ENCODE measurements at places on chromosomes 7 and 10.

- DNase-seq, result no peak
Observed at GRCh38 chr10:42827201-42827600, 44.6 kb downstream of the BMS1 start.

DNA sequence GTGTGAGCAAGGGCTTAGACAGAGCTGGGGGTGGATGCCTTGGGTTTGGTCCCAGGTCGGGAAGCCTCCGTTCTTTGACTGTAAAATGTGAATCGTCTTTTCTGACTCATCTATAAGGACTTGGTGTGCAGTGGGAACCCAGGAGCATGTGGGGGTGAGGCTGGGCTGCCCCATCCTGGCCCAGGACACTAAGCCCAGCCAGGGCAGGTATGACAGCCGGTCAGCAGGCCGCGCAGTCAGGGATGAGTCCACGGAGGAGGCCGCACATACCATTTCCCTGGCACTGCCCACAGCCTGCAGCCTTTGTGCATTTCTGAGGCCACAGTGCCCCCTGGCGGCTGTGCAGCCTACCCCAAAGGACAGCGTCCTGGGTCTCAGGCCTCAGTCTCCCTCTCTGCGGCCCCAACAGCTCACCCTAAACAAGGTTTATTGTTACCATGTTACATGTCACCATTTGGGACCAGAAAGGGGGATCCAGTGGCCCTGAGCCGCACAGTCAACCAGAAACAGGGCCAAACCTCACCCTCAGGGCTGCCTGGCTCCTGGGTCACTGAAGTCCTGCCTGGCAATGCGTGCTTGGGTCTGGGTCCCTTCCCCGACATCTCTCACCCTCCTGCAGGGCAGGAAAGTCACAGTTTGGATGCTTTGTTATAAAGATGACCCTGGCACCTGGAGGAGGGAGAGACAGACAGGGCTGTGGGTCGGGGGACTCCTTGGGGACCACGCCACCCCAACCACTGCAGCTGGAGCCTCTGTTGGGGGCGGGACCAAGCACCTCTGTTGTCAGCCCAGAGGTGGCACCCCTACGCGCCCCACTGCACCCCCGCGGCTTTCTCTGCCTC is 14.4 kb upstream of the SH2B2 start:
- DNase-seq, result peak; percentile 57

DNA sequence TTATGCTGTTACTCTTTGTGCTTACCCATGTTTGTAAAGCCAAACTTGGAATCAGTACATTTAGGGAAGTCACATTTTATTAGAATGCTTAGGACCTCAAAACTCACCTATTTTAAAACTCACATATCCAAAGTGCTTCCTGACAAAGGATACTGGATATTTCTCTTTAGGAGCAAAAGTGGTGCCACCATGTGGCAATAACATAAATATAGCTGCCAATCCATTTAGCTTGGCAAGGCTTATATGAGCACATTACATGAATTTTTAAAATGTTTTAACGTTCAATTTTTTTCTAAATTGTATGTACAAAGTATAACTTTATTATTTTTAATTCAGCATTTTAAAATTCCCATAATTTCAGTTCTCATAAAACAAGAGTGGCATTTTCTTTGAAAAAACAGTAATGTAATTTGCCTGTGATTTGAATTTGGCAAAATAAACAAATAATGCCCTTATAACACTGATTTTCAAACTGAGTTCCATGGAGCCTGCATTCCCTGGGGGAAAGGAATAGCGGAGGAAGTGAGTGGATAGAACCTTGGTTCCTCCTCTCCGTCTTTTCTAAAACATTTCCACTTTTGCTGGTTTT is 75.4 kb downstream of the HDAC9 start:
- DNase-seq, result peak; percentile 12

DNA sequence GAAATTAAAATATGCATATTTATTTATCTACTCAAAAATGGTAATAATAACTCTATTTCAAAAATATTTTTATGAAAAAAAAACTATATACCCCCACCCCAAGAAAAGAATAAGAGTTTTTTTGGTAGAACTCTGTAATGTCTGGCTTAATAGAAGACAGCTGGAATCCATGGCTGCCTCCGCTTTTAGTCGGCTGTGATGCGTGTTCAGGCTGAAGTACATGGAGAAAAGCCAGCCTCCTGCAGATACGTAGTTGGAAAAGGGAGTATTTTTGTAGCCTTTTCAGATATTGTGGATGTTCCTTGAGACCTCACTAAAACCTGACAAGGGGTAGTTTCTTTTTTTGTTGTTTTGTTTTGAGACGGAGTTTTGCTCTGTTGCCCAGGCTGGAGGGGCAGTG is 10.0 kb downstream of the FOXK1 start:
- no peak for DNase-seq

GRCh38 chr7:74722153-74722552 is 51.7 kb upstream of the NCF1 start:
- no peak for DNase-seq

- no peak for DNase-seq
Observed at GRCh38 chr10:47206449-47207280, 93.3 kb upstream of the GDF10 start.

DNA sequence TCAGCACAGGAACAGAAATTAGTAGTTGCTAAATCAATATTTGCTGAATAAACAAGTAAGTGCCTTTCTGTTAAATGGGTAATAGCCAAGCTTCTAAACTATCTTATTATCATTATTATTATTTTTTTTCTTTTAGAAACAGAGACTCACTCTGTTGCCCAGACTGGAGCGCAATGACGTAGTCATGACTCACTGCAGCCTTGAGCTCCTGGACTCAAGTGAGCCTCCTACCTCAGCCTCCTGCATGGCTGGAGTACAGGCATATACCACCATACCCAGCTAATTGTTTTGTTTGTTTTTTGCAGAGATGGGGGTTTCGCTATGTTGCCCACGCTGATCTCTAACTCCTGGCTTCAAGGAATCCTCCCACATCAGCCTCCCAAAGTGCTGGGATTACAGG is 12.3 kb upstream of the ELN start:
- DNase-seq, result no peak

DNA sequence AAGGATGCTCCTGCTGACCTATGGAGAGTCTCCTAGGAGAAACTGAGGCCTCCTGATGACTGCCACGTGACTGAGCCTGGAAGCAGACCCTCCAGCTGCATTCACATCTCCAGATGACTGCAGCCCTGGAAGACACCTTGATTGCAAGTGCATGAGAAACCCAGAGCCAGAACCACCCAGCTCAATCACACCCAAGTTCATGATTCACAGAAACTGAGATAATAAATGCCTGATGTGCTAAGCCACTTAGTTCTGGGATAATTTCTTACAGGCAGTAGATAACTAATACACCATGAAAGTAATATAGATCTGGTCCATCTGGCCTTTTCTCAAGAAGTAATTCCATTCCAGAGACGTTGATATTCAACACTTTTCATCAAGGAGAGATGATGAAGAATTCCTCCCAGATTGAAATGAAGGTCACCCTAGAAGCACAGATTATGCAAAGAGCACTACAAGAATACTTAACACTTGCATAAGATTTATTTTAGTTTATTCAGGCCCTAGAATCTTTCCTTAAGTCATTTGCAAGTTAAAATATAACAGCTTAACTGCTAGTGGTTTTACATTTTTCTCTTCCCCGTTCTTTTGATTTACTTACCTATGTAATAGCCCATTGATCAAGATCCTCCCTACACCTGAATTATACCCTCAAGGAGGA is 208.2 kb upstream of the INHBA start:
- DNase-seq, result no peak

DNA sequence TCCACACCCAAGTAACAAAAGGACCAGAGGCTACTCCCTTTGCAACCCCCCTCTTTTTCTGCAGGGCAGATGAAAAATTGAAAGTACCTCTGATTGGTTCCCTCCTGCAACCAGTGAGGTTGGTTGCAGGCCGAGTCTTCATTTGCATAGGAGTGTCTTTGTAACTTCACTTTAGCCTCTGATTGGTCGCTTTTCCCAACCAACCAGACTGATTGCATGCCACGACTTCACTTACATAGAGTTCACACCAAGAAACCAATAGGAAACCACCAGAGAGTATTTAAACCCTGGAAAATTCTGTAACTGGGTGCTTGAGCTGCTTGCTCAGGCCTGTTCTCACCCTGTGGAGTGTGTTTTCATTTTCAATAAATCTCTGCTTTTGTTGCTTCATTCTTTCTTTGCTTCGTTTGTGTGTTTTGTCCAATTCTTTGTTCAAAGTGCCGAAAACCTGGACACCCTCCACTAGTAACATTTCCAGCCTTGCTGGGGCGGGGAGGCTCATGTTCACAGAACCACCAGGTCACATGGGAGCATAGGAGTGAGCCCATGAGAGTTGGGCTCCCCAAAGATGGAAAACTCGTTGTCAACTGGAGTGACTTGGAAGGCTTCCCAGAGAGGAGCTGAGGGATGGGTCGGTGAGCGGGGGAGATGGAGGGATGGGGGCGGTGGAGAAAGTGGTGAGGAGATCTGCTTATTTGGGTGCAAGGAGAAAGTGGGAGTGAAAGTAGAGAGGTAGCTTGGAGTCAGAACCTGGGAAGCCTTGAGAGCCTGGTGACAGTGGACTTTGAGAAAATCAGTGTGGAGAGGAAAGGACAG is 223.6 kb downstream of the GFRA1 start:
- no peak for DNase-seq

DNA sequence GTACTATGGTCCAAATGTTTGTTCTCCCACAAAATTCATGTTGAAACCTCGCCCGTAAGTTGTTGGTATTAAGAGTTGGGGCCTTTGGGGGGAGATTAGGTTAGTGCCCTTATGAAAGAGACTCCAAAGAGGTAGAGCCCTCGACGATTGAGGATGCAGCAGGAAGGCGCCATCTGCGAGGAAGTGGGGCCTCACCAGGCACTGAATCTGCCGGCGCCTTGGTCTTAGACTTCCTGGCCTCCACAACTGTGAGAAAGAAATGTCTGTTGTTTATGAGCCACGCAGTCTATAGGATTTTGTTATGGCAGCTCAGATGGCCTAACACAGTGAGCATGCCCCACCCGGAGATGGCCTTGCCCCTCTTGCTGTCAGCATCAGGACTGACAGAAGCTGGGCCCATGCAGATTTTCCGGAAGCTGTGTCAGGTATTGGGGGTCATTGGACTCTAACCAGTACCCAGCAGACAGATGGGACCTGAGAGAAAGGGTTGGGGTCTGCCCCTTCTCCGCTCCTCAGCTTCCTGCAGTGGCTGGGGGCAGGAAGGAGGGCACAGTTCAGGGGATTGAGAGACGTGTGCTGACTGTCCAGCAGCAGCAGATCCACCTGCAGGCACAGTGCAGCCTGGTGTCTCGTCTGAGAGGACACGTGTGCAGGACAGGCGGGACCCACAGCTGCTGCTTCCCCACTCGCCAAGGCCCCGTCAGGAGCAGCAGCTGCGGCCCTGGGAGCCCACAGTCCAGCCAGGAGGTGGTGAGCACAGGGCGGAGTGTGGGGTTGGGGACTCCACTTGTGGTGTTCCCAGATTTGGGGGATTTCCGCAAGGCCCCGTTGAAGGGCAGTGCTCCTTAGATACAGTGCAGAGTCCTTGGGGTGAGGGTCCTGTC is 47.8 kb downstream of the MGMT start:
- DNase-seq, result no peak

DNA sequence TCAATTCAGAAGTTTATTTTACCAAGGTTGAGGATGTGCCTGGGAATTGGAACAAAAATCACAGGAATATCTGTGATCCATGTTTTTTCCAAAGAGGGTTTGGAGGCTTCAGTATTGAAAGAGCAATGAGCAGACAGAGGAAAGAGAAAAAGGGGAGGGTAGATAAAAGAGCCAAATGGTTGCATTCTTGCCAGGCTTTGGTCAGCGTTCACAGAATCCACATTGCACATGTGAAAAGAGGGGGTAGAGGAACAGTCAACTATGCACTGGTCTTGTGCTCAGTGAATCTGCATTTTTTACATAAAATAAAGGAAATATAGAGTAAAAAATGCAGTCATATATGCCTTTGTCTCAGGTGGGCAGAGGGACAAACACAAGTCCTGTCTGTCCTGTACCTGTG is 20.6 kb upstream of the ERCC6 start:
- DNase-seq, result no peak

- DNase-seq, result no peak
Observed at GRCh38 chr10:10796061-10796773, 221.5 kb upstream of the CELF2 start.

DNA sequence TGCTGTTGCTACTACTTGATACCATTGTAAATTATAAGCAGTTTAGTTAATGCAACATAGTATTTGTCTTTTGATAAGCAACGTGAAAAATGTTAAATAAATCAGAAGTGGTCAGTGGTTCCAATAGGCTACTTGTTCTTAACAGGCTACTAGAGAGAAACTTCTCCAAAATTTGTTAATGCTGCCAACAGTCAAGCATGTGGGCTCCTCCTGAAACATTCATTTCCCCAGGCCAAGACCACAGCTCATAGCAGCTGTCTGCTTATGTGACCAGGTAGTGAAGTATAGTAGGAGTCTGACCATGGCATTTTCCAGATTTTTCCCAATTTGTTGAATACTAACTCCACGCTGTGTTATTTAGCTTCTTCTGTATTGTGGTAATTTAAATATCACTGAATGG is 81.0 kb downstream of the CYP51A1 start:
- no peak for DNase-seq

DNA sequence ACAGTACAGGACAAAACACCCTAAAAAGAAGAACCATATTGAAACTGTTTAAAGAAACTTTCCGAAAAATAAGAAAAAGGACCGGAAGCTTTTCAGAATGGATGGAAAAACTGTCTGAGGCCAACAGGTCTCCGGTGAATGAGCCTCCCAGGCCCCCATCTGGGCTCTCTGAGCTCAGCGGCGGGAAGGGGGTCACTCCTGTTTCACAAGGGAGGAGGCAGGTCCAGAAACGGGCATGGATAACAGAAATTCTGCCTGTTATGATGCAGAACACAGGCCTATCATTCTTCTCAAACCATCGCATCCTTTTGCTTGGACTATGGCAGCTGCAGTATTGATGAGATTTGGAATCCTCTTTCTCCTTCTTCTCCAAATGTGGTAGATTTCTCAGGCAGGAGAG is 58.9 kb upstream of the SHH start:
- DNase-seq, result no peak

DNA sequence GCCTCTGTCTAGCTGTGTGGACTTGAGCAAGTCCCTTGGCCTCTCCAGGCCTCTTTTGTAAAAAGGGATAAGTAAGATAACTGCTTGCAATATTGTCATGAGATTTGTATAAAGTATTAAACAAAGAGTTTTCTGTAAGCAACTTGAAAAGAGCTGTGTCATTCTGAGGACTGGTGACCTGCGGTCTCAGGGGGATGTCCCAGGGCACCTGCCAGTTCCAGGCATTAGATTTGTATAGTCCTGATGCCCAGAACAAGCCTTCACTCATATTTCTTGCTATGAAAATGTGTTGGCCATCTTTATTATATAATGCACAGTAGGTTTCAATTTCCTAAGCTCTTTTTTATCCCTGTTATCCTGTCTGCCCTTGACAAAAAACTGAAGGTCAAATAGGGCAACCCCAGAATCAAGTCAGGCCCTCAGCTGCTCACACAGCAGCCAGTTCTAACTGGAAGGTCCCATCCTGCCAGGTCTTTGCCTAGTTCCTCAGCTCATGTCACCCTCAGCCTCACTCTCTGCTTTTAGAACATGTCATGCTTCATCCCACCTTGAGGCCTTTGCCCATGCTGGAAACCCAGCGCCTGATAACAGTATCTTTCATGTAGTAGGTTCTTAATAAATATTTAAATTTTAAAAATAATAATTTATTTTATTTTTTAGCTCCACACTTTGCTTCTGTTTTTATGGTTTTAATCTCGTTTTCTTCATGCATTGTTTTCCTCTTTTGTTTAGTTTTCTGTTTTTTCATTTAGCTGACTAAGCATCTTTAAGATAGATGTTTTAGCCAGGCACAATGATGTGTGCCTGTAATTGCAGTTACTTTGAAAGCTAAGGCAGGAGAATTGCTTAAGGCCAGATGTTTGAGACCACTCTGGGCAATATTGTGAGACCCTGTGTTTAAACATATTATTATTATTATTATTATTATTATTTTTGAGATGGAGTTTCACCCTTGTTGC is 87.5 kb upstream of the ZNF92 start:
- DNase-seq, result no peak
